ENCODE measurements at places on chromosomes 1 and 21.

DNA sequence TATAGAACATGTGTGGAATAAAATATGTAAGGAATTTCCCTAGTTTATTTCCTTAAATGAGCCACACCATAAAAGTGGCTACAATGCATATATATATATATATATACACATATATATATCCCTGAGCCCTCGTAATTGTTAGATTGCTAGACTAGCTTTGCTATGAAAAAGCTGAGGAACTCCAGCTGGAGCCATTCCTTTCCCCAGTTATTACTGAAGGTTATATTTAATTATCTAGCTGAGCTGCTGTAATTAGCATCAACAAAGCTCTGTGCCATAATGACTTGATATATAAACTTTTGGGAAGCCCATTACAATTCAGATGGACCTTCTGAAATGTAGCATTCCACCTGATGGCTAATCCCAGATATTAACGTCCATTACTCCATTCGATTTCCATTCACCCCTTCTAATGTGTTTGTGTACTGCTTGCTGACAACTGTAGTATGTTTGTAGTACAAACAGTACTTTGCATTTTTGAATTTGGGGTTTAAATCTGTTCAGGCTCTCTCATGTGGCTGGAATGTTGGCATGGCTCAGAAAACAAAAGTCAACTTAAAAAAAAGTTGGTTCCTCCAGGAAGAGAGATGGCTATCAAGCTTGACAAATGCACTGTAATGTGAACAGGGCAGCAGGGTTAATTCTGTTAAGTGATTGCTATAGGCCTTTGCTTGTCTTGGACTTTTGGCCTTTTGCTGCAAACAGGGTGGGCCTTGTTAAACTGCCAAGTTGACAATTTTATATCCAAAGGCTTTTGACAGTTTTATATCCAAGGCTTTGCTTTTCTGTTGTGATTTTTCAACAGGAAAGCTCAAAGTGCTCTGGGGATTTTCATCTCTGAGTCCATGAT, 170.0 kb downstream of the LTN1 start:
- no peak for DNase-seq
- no peaks in the 10 kb centered on the region for H3K27me3 ChIP-seq
- no peaks in the 10 kb centered on the region for H3K36me3 ChIP-seq
- peak overlapping the region; percentile 62 for H3K27ac ChIP-seq

- DNase-seq: no peak
- H3K4me3 ChIP-seq: no peak overlapping the region
- no peaks in the 10 kb centered on the region for H3K4me1 ChIP-seq
- H3K27me3 ChIP-seq: no peaks in the 10 kb centered on the region
- no peak overlapping the region for H3K27ac ChIP-seq
These were observed 82.8 kb downstream of the GLUL start for GRCh38 chr1:182308826-182309225.

DNA sequence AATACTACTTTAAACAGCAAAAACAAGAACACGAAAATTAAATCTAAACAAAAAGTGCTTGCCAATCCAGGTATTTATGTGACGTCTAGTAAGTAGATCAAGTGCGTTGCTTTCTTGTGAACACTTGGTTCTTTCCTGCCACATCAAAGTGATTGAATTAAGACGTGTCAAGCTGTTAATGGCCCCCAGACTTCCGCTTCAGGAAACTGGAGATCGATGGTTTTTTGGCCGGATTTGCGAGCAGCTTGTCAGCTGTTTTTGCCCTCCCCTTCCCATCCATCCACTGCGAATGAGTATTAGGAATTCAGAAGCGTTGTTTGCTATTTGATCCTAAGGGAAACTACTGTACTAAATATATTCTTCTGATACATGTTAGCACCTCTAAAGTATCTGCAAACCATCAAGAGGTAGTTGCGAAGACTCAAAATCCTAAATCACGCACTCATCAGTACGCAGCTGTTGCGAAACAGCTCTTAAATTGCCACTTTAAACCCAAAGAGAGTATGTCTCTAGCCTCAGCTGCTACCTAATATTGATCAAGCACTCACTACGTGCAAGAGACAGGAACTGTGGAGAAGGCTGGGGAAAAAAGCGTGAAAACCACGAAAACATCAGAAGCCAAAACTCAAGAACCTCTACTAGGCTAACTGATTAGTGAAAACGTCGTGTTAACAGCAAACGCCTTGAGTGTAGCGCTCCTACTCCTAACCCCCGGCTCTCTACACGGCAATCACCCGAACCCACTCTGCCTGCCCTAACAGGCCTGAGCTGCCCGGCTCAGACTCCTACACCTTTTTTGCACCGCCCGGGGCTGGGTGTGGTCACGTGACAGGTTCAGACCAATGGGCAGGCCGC, 473 bp upstream of the BRDT start:
- H3K27me3 ChIP-seq: no peaks in the 10 kb centered on the region
- no peak overlapping the region for H3K4me3 ChIP-seq
- H3K36me3 ChIP-seq: no peaks in the 10 kb centered on the region
- H3K4me1 ChIP-seq: no peaks in the 10 kb centered on the region
- no peak for DNase-seq
- H3K27ac ChIP-seq: no peak overlapping the region

DNA sequence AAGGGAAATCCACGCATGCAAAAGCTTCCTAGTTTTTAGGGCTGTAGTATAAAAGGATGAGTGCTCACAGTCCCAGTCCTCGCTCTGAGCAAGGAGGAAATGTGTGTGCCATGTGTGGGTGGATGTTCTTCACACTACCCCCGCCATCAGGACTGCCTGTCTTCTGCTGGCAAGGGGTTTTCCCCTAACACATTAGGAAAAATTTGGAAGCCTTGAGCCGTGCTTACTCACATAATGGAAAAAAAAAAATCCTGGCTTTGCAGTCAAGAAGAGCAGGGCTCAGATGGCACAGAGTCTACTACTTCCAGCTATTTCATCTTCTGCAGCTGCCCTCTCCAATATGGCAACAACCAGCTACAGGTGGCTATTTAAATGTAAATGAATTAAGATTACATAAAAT, 363.1 kb downstream of the PLPP3 start:
- no peak for DNase-seq
- H3K27me3 ChIP-seq: no peaks in the 10 kb centered on the region
- H3K4me3 ChIP-seq: no peak overlapping the region
- no peaks in the 10 kb centered on the region for H3K36me3 ChIP-seq

GRCh38 chr1:84758968-84759491, 68.8 kb upstream of the SSX2IP start:
- H3K4me3 ChIP-seq: peak overlapping the region; percentile 38
- peaks cover 7% of the 10 kb centered on the region for H3K4me1 ChIP-seq
- no peaks in the 10 kb centered on the region for H3K36me3 ChIP-seq
- no peak overlapping the region for H3K27ac ChIP-seq

DNA sequence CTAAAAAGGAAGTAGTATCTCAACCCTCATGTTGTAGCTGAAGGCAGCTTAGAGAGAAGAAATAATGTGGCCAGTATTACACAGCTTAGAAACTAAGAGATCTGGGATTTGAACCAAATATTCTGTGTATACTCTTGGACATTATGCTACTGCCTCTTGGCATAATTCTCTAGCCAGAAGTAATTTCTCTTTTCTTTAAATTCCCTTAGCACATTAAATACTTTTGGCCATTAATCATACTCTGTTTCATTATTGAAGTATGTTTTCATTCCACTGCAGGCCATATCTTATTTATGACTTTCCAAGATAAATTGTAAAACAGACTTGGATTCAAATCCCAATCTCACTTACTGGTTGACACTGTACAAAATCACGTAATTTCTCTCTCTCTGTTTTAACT, 181.3 kb upstream of the SPAG17 start:
- no peaks in the 10 kb centered on the region for H3K4me1 ChIP-seq
- no peak overlapping the region for H3K4me3 ChIP-seq
- no peak overlapping the region for H3K27ac ChIP-seq
- H3K27me3 ChIP-seq: no peaks in the 10 kb centered on the region
- DNase-seq: no peak
- H3K36me3 ChIP-seq: no peaks in the 10 kb centered on the region

- H3K4me1 ChIP-seq: no peaks in the 10 kb centered on the region
- no peak overlapping the region for H3K4me3 ChIP-seq
- DNase-seq: no peak
- H3K27me3 ChIP-seq: no peaks in the 10 kb centered on the region
- no peaks in the 10 kb centered on the region for H3K36me3 ChIP-seq
These were observed 175.9 kb downstream of the LHX8 start for GRCh38 chr1:75310067-75310466.

- H3K27ac ChIP-seq: peak overlapping the region; percentile 72
- H3K27me3 ChIP-seq: no peaks in the 10 kb centered on the region
- no peaks in the 10 kb centered on the region for H3K4me1 ChIP-seq
- DNase-seq: peak; percentile 2
- H3K4me3 ChIP-seq: no peak overlapping the region
These were observed 12.3 kb downstream of the UQCRH start for GRCh38 chr1:46315669-46316403.

DNA sequence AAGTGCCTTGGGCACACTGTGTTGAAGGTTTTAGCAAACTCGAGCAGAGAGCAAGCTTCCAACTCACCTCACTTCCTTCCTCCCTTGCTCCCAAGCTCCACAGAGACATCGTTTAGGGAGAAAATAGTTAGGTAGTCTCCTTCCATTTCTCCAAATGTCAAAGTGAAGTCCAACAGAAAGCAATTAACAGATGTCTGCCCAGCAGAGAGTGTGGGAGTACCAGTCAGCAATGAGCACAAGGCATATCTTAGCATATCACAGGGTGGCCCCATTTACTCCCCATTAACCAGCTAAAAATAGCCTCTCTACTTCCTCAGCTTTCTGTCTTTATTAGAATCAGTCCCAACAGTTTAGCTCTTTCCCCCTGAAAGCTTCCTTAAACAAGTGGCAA, 334.2 kb upstream of the CAMK1G start:
- H3K36me3 ChIP-seq: no peaks in the 10 kb centered on the region
- no peak for DNase-seq
- no peak overlapping the region for H3K4me3 ChIP-seq
- no peaks in the 10 kb centered on the region for H3K27me3 ChIP-seq
- H3K27ac ChIP-seq: no peak overlapping the region

All from ascending aorta (tissue), 2 donors.